Muscle of arm (tissue), 14 donors: ENCODE measurements at places on chromosomes 4 and X. TPM values are rescaled to one million over a fixed set of nuclear protein-coding genes. Genes with fewer than 3 reads are reported as not detected.

Gene THOC2
- 83.6 TPM for polyA plus RNA-seq

DNA sequence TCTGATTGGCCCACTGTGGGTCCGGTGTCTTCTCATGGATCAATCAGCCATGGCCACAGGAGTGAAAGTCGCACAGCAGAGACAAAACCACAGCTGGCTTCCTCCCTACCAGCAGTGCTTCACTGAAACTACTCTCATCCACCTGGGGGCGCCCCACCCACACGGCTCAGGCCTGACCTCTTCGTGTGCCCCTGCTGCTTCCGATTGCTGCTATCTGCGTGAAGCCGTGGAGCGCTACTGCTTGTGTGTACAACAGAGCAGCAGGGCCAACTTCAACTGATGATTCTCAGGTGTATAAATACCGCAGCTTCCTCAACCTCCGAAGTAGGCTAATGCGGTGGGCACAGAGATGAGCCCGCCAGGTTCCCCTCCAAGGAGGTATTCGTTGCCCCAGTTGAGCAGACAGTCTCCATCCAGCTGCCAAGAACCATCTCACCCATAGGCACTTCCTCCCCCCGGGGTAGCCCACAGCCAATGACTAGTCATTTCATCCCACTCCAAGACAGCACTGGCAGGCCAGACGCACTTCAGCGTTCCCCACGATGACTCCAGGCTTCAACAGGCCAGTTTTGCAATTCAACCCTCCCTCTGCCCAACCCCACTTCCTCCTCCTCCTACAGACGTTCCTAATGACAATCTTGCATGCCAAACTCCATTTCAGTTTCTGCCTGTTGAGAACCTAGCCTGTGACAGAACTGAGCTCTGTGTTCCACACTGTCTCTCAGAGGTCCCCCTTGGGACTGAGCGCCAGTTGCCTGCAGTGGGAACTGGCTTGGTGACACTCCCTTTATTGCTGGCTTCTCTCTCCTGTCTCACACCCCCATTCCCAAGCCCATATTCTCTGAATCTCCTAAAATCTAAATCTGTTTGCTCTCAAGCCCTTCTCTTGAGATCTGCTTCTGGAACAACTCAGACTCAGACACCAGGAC, 41.3 kb upstream of the ATP6AP2 start:
- DNase-seq: peak; percentile 9

Gene DCAF8L2
- not detected for polyA plus RNA-seq

- no peak for DNase-seq
Measured at GRCh38 chr4:71635139-71635748, 148.6 kb downstream of the GC start.

Gene PDS5A
- not detected for polyA plus RNA-seq

Gene HPSE
- 1.1 TPM for polyA plus RNA-seq

Gene NEXMIF
- 0.39 TPM for polyA plus RNA-seq

GRCh38 chrX:64205441-64205734, at the start of gene AMER1:
Gene AMER1, minus strand, starts transcription at chrX:64205708. Its CDS starts 12,422 bp downstream, at chrX:64193286.
- no peak for DNase-seq

- no peak for DNase-seq
Measured at GRCh38 chrX:48864210-48864609, 28.8 kb upstream of the PCSK1N start.

DNA sequence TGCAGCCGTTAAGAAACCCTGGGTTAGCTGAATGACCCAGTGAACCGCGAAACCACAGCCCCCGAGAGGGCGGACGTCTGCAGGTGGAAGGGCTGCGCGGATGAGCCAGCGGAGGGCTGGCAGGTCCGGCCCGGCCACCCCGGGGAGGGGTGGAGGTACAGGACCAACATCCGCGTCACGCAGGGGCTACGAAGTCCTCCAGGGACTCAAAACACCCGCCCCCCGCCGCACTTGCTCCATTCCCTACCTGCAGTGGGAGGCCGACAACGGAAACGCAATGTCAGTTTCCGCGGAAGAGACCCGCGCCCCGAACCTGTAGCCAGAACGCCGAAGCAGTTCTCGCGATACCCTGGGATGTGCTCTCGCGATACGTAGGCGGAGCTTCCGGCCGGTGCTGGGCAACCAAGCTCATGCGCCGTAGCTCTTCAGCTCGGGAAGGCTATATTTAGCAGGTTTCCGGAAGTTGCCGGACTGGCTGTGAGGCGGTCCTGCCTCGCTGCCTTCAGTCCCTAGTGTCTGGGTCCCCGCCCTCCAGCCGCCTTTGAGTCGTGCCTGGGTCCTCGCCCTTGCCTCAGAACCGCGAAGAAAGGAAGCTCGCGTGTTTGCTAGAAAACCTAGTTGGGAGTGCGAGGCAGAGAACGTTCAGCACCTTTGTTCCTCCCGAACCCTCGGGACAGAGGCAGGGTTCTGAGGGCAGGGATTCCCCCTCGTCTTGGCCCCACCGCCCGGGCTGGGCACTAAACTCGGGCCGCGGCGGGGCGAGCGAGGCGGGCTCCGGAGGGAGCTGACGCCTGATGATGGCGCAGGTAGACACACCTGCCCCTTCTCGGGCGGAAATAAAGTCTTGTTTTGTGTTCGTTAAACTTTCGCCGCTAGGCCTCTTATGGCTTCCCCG, at the start of the genes OFD1 and TRAPPC2:
TSS of gene OFD1 (plus strand) at position 471 of the 895 bp plus-strand sequence. CDS start at position 795, 324 bp downstream.
TSS of gene TRAPPC2 (minus strand) at position 343 of the 895 bp plus-strand sequence. CDS start 14,657 bp downstream, outside the sequence.
- peak; percentile 95 for DNase-seq

- no peak for DNase-seq
Measured at GRCh38 chr4:148442832-148443511, 758 bp upstream of the NR3C2 start.

DNA sequence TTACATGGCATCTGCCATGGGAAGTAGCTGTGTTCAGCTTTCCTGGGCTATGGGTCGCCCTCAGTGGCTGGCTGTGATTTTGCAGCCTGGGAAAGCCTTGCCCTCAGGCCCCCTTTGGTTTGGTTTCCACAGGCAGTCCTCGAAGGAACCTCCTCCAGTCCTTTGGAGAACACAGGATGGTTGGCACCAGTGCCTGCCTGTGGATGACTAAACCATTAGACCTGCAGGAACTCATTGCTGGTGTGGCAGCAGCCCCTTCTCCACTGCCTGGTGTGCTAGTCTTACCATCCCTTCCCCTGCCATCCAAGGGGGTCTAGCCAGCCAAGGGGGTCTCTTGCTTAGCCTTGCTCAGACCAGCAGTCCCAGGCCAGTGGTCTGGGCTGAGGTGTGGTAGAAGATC, 71.4 kb upstream of the PJA1 start:
- no peak for DNase-seq

Gene PTPN13
- not detected for polyA plus RNA-seq

- DNase-seq: no peak
Measured at GRCh38 chr4:120084327-120084726, 17.7 kb upstream of the MAD2L1 start.

Gene HTT
- polyA plus RNA-seq: 27.2 TPM

Gene ADH4
- polyA plus RNA-seq: not detected

GRCh38 chrX:11146411-11146810, 35.3 kb downstream of the HCCS start:
- no peak for DNase-seq
